ENCODE measurements at places on chromosomes 11 and 22.

DNA sequence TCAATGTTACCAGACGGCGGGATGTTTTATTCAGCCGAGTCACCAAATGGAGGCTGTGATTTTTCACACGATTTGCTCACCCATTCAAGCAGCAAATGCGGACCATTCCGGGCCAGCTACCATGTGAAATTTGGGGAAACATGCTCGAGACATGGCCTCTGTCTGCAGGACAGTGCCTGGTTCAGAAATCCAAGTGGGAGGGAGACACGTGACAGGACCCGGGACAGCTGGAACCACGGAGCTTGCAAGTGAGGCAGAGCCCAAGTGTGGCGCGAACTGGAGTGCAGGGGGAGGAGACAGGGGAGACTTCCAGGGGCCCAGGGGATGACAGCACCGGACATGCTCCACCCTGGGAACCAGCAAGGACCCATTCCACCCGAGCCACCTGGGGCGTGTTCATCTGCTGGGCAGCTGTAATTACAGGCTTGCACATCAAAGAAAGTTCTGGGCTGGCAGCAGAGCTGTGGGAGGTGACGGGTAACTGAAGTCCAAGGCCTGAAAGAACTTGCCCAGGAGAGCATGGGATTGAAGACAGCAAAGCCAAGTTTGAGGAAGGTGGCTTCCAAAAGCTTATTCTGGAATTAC, 16.5 kb downstream of the CERK start:
- DNase-seq = no peak

- no peak for DNase-seq
Measured at GRCh38 chr11:67301313-67301921, 1.9 kb upstream of the SSH3 start.

DNA sequence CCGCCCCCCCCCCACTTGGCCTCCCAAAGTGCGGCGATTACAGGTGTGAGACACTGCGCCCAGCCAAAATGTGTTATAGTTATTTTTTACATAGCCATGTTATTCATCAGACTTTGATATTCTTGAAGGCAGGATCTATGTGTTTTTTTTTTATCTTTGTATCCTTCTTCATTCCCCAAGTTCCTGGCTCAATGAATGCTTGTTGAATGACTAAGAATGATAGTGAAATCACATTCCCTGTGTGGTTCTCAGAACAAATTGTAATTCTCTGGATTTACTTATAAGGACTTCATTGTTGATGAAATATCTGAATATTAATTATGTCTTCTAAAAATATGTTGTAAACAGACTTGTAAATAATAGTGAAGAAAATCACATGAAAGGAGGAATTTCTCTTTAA, 33.5 kb downstream of the MMP7 start:
- no peak for DNase-seq

DNA sequence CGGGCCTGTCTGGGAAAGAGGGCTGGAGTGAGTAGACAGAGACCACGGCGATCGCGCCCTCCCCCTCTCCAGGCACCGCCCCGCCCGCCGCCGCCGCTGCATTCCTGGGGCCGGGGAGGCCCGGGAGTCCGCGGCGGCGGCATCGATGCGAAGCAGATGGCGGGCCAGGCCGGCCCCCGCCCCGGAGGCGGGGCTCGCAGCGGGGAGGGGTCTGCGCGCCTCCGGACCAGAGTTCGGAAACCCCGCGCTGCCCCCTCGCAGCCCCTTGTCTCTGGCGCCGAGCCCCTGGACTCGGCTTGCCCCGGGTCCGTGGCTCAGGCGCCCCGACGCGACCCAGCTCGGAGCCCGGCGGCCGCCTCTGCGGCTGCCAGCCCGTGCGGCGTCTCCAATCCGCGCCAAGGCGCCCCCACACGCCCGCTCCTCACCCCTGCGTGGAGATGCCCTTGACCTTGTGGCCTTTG, 1.3 kb downstream of the SCARF2 start:
- DNase-seq = no peak

- DNase-seq = no peak
Measured at GRCh38 chr11:71250523-71251150, 1.7 kb downstream of the SHANK2 start.

DNA sequence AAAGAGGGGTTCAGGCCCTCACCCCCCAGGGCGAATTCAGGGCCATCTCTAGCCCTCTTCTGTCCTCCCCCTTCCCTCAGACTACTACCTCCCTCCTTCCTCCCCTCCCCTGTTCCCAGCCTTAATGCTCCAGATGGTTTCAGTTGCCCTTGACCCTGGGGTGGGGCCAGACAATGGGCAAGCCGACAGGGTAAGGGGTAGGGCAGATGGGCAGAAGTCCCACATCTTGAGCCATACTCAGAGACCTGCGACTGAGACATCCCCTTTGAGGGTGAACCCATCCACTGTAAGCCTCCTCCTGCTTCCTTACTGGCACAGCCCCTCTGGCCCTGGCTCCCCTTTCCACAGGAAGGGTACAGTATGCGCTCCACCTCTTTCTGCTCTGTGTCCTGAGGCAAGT, 1.9 kb downstream of the RHBDD3 start:
- DNase-seq = no peak

- no peak for DNase-seq
Measured at GRCh38 chr11:95296165-95296564, 65.2 kb upstream of the SESN3 start.

GRCh38 chr11:15727520-15727914, 612.8 kb downstream of the INSC start:
- no peak for DNase-seq

- DNase-seq = no peak
Measured at GRCh38 chr11:122981388-122982264, at the start of gene BSX. Gene BSX, minus strand, starts transcription at chr11:122981834. Its CDS starts 163 bp downstream, at chr11:122981671.

- DNase-seq = no peak
Measured at GRCh38 chr11:73977856-73978519, 4.7 kb downstream of the UCP2 start.

- DNase-seq = no peak
Measured at GRCh38 chr11:64058494-64058893, 22.8 kb downstream of the FLRT1 start.

GRCh38 chr11:122287401-122287800, 171.4 kb upstream of the BLID start:
- DNase-seq = no peak

- DNase-seq = no peak
Measured at GRCh38 chr11:64296830-64297698, 3.1 kb upstream of the CATSPERZ start.

DNA sequence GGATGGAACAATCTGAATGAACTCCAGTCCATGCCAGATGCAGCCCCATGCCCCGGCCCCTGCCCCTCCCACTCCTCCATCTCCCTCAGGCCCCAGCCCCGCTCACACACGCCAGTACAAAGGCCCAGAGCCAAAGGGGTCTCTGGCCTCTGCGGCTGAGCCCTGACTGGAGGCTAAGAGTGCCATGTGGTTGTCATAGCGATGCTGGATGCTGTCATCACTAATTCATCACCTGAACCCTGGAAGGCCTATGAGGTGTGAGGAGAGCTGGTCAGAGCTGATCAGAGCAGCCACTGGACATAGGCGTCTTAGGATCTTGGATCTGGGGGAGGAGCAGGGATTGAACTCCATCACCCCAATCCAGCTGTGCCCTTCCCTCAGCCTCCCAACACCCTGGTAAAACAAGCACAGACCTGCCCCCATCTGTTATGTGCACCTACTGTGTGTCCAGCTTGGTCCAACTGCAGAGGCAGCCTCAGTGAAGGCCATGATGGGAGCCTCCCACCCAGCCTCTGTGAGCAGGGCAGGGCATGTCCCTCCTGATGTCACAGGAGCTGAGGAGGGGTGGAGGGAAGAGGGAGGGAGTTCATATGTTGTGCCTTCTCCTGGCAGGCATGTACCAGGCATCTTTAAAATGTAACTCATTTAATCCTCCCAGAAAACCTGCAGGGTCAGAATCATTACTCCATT, 16.7 kb downstream of the PDE2A start:
- no peak for DNase-seq

DNA sequence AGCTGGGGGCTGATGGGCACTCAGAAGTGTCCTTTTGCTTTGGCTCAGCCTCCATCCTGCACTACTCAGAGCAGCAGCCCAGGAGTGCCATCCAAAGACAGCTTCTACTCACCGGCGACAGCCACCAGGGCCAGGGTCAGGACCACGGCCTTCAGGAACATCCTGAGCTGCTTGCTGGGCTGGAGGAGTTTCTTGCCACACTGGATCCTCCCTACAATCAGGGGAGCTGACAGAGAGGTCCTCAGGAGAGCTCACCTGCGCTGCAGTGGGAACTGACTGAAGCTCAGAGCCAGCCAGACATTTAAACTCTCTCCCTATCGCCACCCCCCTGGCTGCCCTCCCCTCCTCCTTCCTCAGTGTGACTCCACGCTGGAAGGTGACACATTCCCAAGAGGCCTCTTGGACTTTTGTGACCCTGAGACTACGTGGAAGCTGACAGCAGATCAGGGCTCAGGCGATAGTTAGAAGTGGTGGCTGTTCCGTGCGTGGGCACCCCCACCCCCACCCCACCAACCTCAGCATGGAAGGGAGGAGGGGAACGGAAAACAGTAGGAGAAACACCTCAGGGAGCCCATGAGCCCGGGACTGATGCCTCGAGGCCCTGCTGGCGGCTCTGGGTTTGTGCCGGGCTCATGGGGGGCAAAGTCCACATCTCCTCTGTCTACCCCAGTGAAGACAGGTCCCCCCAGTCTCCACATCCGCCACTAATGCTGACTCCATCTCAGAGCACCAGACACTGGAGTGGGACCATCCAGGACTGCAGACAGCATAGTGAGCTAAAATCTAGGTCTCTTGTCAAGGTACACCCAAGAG, at the start of gene APOA4:
TSS of gene APOA4 (minus strand) at position 274 of the 813 bp plus-strand sequence. CDS start at position 161, 113 bp downstream.
- DNase-seq = no peak

DNA sequence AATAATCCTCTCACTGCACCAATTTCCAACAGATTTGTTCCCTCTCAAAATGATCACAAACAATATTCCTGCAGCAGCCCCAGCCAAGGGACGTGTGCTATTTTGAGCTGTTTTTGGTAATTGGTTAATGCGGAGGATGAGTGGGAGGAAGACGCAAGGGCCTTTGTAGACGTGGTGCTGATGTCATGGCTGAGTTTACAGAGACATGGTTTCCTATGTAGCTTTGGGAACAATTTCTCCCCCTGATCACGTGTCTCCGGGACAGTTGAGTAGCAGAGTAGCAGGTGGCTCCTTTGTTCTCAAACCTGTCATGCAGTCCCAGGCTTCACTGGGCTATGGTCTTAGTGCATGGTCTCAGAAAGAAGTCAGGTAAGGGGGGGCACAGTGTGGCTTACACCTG, 183.2 kb upstream of the NECTIN1 start:
- no peak for DNase-seq

- DNase-seq = no peak
Measured at GRCh38 chr22:17267661-17268330, 48.6 kb upstream of the ADA2 start.

GRCh38 chr11:60972182-60973030, 926 bp downstream of the CD6 start:
- no peak for DNase-seq

GRCh38 chr11:129265125-129265788, 73.1 kb upstream of the ARHGAP32 start:
- DNase-seq = no peak

- DNase-seq = no peak
Measured at GRCh38 chr11:14422052-14422813, 63.2 kb upstream of the RRAS2 start.

DNA sequence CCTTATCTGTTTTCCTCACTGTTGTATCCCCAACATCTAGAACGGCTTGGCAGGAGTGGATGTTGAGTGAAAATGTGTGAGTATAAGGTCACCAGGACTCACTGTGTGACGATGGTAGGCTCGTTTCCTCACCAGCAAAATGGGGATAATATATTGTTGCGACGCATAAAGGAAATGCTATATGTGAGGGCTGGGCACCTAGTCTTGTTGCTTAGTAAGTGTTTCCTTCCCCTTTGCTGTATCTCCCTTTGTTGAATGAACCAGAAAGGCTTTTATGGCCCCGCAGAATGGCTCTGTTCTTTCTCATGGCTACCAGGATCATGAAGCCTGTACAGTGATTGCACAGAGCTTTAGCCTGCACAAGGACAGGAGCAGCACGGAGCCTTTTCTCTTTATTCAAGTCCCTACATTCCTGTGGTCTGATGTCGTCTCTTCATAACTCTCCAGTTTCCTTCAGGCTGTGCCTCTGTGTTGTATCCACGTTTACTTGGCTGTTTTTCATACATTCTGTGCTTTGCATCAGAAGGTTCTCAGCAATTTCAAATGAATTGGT, 5.4 kb downstream of the TNRC6B start:
- no peak for DNase-seq

- DNase-seq = no peak
Measured at GRCh38 chr11:88420165-88420791, 82.7 kb upstream of the CTSC start.

DNA sequence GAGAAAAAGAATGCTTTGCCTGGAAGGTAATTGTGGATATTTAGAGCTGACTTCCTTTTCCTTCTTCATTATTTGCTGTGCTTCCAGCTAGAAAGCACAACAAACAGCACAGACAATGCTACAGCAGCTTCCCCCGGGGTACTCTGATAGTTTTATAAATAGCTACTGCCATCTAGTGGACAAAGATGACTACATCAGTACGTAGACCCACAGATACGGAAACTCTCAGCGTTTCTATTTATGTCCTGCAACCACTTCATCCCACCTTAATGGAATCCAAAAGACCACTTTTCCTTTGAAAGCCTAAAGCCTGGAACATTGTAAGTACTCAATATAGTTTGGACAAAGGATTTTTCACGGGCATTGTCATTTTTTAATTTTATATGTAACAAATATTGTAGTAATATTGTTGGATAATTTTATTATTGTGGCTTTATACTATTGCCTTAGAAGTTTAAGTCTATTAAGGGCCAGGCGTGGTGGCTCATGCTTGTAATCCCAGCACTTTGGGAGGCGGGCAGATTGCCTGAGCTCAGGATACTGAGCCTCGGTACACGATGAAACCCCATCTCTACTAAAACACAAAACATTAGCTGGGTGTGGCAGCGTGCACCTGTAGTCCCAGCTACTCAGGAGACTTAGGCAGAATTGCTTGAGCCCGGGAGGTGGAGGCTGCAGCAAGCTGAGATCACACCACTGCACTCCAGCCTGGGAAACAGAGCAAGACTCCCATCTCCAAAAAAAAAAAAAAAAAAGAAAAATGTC, 7.5 kb downstream of the HSPA8 start:
- peak; percentile 70 for DNase-seq

DNA sequence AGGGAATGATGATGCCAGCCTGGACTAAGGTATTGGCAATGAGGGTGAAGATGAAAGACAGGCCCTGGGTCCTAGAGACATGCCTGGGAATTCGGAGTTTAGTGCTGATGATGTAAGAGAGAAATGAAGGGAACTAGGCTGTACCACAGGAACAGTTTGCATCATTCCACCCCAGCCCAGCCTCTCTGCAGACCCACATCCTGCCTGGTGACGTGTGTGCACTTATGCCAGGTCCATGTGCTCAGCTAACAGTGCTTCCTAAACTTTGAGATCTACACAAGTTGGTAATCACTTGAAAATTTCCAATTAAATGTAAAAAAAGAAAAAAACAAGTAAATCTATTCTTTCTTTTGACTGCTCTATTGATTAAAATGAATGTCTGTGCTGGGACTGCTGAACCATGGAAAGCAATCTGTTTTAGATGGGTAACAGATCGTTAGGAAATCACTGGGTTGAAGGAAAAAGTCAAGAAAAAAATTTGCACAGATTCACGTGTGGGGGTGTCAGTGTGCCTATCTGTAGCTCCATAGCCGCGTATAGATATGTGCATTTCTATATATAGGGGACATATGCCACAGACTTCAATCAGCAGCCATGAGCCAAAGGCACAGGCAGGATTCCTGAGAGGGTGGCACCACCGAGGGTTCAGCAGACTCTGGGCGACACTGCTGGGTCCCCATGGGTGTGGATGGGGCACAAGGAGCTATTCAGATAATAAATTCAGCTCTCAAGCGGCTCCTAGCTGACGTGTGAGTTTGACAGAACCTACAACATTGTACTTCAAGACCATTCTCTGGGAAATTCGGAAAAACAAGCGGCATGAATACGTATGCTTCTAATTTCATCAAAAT, 131.1 kb upstream of the OPCML start:
- no peak for DNase-seq
